ENCODE measurements at places on chromosomes 13 and 19. TPM values are rescaled to one million over a fixed set of nuclear protein-coding genes. Genes with fewer than 3 reads are reported as not detected.

GRCh38 chr13:44629465-44630183, 53.5 kb upstream of the TSC22D1 start:
- no peak for DNase-seq
- no peaks in the 10 kb centered on the region for H3K4me1 ChIP-seq
- no peaks in the 10 kb centered on the region for H3K36me3 ChIP-seq
- no peaks in the 10 kb centered on the region for H3K27me3 ChIP-seq
- H3K27ac ChIP-seq, result no peak overlapping the region

DNA sequence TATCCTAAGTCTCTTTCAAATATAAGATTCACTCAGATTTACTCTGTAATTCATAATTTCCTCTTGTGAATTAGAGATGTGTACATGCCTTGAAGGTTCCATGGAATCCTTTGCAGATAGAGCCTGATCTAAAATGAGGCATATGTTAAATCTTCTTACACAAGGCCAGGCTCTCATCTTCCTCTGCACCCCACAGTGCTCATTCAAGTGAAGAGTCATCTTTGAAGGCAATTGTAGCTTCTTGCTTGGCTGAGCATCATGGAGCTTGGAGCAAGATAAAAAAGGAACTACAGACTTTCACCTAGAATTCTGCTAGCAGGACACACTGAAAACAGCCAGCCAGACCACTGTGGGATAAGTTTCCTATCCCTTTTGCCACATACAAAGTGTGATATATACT, 566.4 kb downstream of the PCDH9 start:
- no peak overlapping the region for H3K4me3 ChIP-seq
- no peak overlapping the region for H3K27ac ChIP-seq
- no peaks in the 10 kb centered on the region for H3K27me3 ChIP-seq
- no peaks in the 10 kb centered on the region for H3K36me3 ChIP-seq

DNA sequence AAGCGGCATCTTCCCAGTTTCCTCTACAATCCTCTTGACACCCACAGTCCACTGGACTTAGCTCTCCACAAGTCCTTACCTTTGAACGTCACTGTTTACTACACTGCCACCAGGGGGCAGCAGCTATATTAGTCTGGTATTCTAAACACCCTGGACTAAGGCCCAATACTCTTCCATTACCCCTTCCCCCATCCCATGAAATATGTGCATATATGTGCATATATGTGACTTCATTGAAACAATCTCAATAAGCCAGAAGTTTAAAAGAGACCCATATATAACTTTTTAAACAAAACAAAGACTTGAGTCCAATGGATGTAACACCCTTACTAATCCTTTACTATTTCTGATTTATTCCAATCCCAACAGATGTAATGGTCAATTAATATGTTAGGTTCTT, 15.5 kb downstream of the GGACT start:
- H3K27me3 ChIP-seq, result no peaks in the 10 kb centered on the region
- no peak overlapping the region for H3K4me3 ChIP-seq
- H3K27ac ChIP-seq, result no peak overlapping the region
- H3K36me3 ChIP-seq, result no peaks in the 10 kb centered on the region
- peak; percentile 37 for DNase-seq

Gene NCLN
- 43.3 TPM for total RNA-seq

DNA sequence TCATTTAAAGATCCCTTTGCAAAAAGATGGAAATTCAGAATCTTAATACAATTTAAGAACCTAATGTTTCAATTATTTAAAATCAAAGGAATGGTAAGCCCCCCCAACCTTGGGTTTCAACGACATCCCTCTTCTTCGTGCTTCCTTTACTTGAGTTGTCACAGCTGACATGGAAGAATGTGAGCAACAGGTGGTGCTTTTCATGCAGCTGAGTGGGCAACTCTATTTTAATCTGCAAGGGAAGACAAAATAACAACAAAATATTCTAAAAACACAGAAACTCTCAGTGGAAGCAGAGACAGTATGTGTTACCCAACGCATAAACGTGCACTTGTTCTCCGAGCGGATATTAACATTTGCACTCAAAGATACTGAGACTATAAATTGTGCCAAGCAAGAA, 92.3 kb downstream of the DOCK9 start:
- DNase-seq, result peak; percentile 38
- H3K36me3 ChIP-seq, result peaks cover 9% of the 10 kb centered on the region
- H3K27ac ChIP-seq, result no peak overlapping the region
- no peaks in the 10 kb centered on the region for H3K27me3 ChIP-seq

- H3K4me1 ChIP-seq, result no peaks in the 10 kb centered on the region
- no peaks in the 10 kb centered on the region for H3K27me3 ChIP-seq
- peaks cover 9% of the 10 kb centered on the region for H3K36me3 ChIP-seq
- no peak overlapping the region for H3K27ac ChIP-seq
- no peak for DNase-seq
Measured at GRCh38 chr19:5016268-5016667, 47.4 kb downstream of the KDM4B start.

DNA sequence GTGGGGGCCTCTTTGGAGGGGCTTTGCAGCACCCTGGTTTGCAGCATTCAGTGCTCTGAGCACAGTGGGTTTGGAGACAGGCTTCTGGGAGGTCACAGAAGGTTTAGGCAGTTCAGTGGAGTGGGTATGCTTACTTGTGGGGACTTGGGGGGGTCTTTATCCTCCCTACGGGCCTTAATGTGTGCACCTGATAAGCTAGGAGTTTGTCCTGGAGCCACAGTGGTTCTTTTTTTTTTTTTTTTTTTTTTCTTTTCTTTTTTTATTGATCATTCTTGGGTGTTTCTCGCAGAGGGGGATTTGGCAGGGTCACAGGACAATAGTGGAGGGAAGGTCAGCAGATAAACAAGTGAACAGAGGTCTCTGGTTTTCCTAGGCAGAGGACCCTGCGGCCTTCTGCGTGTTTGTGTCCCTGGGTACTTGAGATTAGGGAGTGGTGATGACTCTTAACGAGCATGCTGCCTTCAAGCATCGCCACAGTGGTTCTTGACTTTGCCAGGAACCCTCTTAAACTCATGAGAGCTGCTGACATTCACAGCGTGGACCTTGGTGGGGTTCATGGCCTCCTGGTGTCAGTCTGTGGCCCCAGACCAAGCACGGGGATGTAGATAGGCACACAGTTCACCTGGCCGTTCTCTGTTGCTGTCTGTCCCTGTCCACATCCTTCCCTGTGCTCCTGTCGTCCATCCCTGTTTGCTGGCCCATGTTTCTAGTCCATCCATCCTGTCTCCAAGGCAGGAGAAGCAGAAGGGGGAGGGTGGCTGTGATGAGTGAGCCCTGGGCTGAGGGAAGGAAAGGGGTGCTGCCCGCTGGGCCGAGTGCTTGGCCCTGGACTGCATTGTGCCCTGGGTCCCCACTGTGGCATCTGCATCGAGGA, 2.7 kb downstream of the EGLN2 start:
- H3K4me3 ChIP-seq, result peak overlapping the region; percentile 43
- no peaks in the 10 kb centered on the region for H3K27me3 ChIP-seq
- DNase-seq, result no peak
- peak overlapping the region; percentile 59 for H3K27ac ChIP-seq
- no peaks in the 10 kb centered on the region for H3K4me1 ChIP-seq

- H3K4me1 ChIP-seq, result no peaks in the 10 kb centered on the region
- H3K27ac ChIP-seq, result no peak overlapping the region
- no peak overlapping the region for H3K4me3 ChIP-seq
- no peaks in the 10 kb centered on the region for H3K36me3 ChIP-seq
- DNase-seq, result no peak
Measured at GRCh38 chr19:1046117-1046626, 6.3 kb downstream of the ABCA7 start.

GRCh38 chr13:94268661-94269060, 210.8 kb downstream of the DCT start:
- no peaks in the 10 kb centered on the region for H3K27me3 ChIP-seq
- H3K27ac ChIP-seq, result no peak overlapping the region
- DNase-seq, result no peak
- no peaks in the 10 kb centered on the region for H3K4me1 ChIP-seq

DNA sequence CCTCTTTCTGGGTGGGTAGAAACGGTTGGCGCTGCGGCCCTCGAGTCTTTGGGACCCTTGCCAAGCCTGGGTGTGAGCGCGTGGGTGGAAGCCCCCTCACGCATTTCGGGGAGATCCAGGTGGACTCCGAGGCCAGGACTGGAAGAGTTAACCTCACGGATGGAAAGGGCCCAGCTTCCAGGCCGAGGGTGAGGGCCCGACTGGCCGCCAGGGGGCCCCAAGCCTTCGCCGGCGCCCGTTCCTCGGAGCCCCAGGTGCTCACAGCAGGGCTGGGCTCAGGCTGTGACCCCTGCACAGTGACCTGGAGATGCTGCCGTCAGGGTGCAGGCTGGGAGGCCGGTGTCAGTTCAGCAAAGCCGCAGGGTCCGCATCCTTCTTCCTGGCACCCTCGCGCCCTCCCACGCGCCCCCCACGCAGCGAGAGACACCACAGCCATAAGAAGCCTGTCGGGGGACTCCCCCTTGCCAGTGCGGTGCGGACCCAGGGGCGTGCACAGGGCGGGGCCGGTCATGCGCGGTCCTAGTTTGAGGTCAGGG, 34.2 kb upstream of the TMEM255B start:
- DNase-seq, result peak; percentile 86
- H3K4me3 ChIP-seq, result peak overlapping the region; percentile 29
- peaks cover 4% of the 10 kb centered on the region for H3K27me3 ChIP-seq

Gene NLRP9
- total RNA-seq, result 0.09 TPM

DNA sequence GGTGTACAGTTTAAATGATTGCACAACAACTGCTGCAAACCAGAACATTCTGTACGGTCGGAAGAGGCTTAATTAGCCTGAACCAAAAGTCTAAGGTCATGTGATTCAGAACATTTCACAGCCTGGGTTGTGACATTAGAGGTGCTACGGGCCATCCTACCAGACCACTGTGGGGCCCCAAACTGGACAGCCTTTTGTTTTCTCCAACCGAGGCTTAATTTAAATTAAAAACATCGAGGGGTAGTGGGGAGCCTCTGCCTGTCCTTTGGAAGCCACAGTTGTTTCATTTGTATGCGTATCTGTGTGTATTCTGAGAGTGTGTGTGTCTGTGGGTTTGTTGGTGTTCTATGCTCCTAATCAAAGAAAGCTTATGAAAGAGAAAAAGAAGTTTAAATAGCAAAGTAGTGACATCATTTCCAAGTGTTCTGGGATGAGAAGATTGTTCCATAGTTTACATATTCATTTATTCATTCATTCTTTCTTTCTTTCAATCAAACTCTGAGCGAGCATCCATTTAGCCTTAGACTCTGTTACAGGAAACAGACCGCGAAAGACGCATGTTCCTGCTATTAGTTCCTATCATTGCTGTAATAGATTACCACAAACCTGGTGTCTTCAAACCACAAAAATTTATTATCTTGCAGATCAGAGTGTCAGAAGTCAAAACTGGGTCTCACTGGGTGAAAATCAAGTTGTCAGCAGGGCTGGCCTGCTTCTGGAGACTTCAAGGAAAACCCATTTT, 444.8 kb downstream of the FOXO1 start:
- no peaks in the 10 kb centered on the region for H3K27me3 ChIP-seq
- no peak overlapping the region for H3K27ac ChIP-seq
- H3K36me3 ChIP-seq, result no peaks in the 10 kb centered on the region
- no peak overlapping the region for H3K4me3 ChIP-seq

DNA sequence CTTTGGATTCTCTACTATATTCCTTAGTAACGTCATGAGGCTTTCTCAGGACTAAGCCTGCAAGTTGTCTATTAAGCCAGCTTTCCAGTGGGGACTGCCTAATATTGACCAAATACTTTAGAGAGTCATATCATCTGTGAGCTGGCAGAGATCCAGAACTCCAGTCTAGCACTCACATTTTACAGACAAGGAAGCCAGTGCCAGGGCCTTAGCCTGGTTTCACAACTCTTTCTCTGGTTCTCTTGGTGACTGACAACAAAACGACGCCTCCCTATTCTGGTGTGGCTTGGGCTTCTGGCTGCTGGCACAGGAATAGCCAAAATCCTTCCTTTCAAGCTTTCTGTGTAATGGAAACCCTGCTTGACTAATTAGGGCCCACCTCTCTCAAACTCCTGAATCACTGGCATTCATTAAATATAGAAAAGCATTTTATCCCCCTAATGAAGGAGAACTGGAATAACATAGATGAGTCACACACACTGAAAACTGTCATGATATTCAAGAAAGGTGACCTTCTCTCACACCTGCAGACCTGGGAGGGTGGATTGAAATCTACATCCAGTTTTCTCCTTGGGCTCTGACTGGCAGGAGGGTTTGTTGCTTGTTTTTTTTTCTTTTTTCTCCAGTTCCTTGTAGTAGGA, 75.2 kb upstream of the UBL3 start:
- no peaks in the 10 kb centered on the region for H3K36me3 ChIP-seq
- no peaks in the 10 kb centered on the region for H3K27me3 ChIP-seq
- peaks cover 10% of the 10 kb centered on the region for H3K4me1 ChIP-seq

Gene ZNF578
- 3.7 TPM for total RNA-seq

GRCh38 chr13:113059891-113060290, 45.7 kb upstream of the F7 start:
- H3K4me3 ChIP-seq, result no peak overlapping the region
- peaks cover 8% of the 10 kb centered on the region for H3K36me3 ChIP-seq
- DNase-seq, result no peak
- H3K27me3 ChIP-seq, result no peaks in the 10 kb centered on the region
- H3K4me1 ChIP-seq, result no peaks in the 10 kb centered on the region

DNA sequence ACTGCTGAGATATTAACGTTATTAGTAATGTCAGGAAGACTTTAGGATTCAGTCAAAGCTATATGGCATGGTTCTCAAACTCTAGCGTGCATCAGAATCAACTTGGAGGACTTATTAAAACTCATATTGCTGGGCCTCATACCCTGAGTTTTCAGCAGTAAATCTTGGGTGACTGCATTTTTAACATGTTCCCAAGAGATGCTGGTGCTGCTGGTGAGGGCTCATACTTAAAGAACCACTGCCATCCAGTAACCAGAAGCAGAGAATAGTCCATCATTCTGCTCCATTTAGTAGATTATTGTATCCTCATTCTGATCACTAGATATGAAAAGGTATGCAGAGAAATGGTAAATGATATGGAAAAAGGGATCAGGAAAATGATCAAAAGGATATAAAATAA, 7.9 kb downstream of the GPR12 start:
- H3K4me3 ChIP-seq, result no peak overlapping the region
- no peaks in the 10 kb centered on the region for H3K27me3 ChIP-seq
- no peaks in the 10 kb centered on the region for H3K4me1 ChIP-seq

DNA sequence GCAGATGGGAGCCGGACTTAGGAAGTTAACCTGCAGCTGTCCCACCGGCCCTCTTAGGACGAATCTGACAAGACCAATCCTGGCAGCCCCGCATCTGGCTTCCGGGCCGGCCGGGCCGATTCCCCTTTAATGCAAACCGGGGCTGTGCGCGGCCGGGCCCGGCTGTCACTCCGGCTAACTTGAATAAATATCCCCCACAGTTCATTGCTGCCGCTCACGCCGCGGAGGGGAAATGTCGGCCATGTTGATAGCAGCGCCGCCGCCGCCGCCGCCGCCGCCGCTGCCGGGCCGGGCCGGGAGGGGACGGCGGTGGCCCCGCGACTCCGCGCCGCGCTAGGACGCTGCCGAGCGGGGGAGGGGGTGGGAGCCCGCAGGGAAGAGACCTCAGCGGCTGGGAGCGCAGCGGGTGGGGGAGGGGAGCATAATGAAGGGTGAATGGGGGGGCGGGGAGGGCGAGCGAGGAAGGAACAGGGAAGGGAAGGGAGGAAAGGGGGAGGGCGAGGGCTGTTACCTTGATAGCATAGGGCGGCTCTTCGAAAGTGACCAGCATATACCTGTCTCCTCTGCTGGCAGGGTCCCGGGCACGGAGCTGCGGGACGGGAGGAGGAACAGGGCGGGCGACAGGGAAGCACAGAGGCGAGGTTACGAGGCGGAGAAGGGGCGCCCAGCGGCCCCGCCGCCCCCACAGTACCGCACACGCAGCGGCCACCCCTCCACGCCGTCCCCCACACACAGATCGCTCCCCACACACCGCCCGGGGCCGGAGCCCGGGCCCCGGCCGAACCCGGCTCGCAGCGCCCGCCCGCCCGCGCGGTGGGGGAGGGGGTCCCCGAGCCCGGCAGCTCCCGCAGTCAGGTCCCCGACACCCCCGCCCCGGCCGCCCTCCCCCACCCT, 1.1 kb downstream of the INTS6 start:
- peaks cover 4% of the 10 kb centered on the region for H3K4me1 ChIP-seq
- H3K27me3 ChIP-seq, result no peaks in the 10 kb centered on the region
- H3K27ac ChIP-seq, result peak overlapping the region; percentile 98
- no peaks in the 10 kb centered on the region for H3K36me3 ChIP-seq
- peak overlapping the region; percentile 79 for H3K4me3 ChIP-seq
- peak; percentile 87 for DNase-seq

Measured in kidney (tissue), 22 donors.